Tongue (tissue), 3 donors: ENCODE measurements at places on chromosomes 4 and X. TPM values are rescaled to one million over a fixed set of nuclear protein-coding genes. Genes with fewer than 3 reads are reported as not detected.

GRCh38 chr4:161444626-161445025, 719.2 kb downstream of the FSTL5 start:
- DNase-seq, result no peak

- DNase-seq, result no peak
These were observed 1.0 kb upstream of the DDX60 start for GRCh38 chr4:168319486-168320019.

- DNase-seq, result peak; percentile 19
These were observed 79.8 kb upstream of the GPM6A start for GRCh38 chr4:175891851-175892250.

- no peak for DNase-seq
These were observed 32.3 kb downstream of the ETNPPL start for GRCh38 chr4:108730579-108730978.

DNA sequence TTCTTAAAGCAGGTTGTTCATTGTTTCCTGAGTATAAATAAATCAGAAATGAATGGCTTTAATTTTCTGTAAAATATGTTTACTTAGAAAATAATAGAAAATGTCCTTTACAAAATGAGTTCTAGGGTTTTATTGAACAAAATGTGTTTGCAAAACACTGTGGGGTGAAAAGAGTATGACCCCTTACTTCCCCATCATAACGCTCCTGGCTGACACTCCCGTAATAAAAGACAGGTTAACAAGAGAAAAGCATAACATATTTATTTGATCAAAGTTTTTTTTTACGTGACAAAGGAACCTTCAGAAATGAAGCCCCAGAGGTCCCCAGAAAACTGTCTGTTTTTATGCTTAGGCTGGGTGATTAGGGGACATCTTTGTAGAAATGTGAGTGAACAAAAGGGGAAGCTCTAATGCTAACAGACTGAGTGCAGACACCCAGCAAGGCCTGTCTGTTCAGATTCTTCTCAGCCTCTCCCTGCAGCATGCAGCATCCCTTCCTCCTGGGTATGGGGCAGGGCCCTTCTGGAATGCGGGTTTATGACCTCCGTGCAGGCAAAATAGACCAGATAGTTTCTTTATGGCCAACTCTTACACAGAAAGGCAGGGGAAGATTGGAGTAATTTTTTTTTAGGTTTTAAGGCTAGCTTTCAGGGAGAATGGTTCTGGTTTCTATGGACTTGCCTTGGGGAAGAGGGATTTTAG, 26.1 kb downstream of the ZFP42 start:
- DNase-seq, result no peak

DNA sequence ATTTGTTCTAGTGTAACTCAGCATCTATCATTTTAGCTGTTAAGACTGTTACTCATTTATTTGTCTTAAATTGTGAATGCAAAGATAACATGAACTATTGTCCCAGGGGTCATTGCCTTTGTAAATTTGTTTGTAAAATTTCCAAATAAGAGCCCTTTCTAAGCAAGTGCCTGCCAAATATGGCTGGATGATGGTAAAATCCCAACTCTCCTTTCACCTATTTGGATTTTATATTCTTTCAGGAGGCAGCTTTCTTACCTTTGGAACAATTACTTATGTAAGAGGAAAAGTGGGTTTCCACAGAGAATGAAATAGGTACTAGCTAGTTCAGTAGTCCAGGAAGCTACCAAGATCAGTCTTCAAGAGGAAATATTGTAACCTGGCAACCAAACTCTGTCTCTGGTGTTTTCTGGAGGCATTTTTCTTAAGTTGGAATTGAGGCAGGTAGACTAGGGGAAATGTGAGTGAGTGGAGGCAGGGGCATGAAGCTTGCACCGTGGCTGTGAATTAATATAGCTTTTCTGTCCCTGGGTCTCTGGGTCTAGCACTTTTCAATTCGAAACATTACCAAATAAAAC, 363.0 kb upstream of the ZCCHC13 start:
- no peak for DNase-seq

DNA sequence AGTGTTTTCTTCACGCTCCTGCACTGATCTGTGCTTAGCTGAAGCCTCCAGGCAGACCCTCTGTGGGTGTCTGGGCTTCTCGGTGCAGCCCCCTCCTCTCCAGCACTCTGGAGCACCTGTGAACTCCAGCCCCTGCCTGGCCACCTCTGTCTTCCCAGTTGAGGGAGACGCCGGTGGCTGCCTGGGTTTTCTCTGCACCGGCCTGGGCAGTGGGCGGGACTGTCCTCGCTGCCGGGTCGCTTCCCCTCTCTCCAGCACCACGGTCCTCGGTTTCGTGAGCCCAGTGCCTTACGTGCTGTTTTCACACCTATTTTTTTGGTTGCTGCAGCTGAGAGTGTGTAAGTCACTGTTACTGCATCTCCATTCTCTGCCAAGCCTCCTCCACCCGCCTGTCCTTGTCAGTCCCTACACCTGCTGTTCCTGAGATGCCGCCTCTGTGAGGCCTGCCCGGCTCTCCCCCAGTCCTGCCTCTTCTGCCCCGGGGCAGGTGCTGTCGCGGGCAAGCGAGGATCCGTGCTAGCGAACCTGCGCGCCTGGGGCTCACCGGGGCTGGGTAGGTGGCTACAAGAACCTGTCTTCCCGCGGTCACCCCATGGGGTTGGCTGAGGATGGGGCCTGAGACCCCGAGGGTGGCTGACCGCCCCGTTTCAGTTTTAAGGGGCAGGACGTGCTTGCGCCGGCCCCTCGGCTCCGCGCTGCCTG, 2.4 kb upstream of the FGFRL1 start:
- DNase-seq, result peak; percentile 55

GRCh38 chr4:152679414-152680281, at the start of gene TMEM154:
Gene TMEM154 (minus strand): TSS chr4:152679997. CDS start chr4:152679933, 64 bp downstream.
- peak; percentile 73 for DNase-seq

DNA sequence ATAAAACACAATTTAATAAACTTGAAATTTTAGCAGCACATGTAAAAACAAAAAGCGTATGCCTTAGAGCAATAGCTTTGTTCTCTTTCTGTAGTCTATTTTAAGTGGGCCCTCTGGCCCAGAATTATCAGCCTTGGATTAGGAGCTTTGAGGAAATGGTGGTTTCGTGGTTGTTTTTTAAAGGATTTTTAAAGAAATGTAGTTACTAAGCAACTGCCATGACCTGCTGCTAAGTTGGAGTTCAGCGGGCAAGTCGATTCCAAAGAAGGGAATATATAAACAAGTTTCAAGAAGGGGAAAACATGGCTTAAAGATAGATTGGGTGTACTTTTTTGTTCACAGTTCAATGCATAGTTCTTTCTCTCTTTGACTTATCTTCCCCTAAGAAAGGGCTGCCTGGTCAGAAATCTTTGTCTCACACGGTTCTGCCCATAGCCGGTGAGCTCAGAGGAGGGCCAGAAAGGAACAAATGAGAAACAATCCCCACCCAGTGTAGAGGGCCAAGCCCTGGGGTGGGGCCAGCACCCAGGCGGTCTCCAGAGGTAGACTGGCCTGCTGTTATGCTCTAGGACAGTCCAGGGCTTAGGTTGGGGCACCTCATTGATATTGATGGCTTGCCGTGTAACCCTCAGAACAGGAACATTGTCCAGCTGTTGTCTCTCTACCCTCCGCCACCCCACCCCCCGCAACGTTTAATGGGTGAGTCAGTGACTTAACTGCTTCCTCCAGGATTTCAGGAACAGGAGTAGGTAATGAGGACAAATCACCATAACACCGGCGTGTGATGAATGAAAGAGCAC, 32.5 kb downstream of the DLG3 start:
- DNase-seq, result no peak

- DNase-seq, result peak; percentile 19
These were observed 21.2 kb downstream of the HERC3 start for GRCh38 chr4:88613417-88613875.

DNA sequence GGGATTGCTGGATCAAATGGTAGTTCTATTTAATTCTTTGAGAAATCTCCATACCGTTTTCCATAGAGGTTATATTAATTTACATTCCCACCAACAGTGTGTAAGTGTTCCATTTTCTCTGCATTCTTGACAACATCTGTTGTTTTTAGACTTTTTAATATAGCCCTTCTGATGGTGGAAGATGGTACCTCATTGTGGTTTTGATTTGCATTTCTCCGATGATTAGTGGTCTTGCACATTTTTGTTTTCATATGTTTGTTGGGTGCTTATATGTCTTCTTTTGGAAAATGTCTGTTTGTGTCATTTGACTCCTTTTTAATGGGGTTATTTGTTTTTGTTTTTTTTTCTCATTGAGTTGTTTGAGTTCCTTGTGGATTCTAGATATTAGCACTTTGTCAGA, 75.3 kb upstream of the PUDP start:
- no peak for DNase-seq

Gene PNMA3
- 1.2 TPM for total RNA-seq

Gene HMGN5
- 5.0 TPM for total RNA-seq

Gene VSIG1
- total RNA-seq, result not detected

Gene PCDH7
- 65.0 TPM for total RNA-seq
